ENCODE measurements at places on chromosomes 16 and 17.

- peak; percentile 27 for DNase-seq
These were observed 3.4 kb downstream of the SGCA start for GRCh38 chr17:50169121-50169764.

DNA sequence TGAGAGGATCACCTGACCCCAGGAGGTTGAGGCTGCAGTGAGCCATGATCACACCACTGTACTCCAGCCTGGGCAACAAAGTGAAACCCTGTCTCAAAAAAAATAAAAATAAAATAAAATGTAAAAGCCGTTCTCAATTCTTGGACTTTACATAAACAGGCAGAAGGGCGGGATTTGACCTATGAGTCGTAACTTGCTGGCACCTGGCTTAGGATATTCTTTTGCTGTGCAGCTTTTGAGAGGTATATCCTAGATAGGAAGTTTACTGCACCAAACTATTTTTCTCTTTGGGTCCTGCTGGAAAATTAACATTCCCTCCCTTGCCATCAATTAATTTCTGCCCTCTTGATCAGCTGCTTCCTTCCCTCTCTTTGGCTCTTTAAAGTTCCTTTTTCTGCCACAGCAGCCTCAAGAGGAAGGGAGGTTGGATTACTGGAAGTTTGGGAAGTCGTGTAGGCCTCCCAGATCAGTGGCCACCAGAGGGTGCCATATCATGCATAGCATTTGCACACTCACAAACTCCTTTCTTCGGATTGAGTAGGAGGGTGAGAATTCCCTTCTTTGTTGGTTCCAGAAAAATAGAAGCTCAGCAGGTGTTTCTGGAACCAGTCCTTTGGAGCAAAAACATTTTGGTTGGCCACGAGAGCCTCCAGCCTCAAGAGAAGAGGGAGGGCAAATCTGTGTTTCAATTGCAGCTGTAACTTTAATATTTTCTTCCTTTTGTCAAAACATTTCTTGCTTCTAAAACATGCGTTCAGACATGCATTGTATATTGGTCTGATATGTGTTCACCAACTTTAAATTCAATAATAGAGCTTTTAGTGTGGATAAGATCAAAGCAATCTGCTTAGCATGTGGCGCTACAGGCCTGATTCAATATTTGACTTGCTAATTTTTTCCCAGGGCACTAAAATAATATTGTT is 147.3 kb downstream of the CCDC182 start:
- peak; percentile 32 for DNase-seq

DNA sequence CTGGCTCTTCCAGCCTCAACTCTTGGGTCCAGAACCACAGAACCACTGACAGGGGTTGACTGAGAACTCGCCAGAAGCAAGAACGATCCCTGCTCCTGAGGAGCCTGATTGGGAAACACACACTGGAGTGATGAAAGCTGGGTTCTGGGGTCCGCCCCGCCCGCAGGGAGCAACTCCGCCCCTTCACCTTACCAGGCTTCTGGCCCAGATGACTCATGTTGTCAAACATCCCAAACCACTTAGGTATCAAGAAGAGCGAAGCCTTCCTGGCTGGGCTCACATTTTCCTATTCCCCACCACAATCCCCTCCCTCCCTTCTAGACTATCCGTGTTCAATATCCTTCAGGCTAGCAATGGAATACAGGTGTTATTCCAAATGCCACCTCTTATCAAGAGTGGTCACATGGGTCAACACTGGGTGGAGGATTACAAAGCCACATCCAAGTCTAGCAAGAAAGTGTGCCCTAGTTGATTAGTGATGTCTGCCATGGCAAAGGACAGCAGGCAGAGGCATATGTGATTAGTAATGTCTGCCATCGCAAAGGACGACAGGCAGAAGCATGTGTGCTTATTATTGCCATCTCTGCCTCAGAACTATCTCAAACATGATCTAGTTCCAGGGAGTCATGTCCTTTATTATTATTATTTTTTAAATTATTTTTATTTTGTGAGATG is 70.5 kb downstream of the TIMM22 start:
- DNase-seq: no peak

- no peak for DNase-seq
These were observed 25.3 kb downstream of the IGF2BP1 start for GRCh38 chr17:49022391-49022941.

DNA sequence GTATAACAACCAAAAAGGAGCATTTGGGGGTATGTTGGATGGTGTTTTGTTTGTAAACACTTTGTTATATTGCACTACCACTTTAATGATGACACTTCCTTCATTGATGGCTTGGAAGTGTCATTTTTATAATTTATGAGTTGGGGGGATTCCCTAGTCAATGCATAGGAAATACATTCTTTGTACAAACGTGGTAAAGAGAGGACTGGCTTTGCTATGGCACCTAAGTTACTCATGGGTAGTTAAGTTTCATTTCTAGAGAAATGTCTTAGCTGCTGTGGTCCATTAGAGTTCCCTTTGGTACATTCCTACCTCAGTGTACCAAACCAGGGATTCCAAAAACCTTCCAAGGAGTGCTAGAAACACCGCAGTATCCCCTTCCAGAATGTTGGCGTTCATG is 63.7 kb upstream of the CMIP start:
- DNase-seq: no peak

- no peak for DNase-seq
These were observed 1.7 kb upstream of the PLK1 start for GRCh38 chr16:23676924-23677480.

- DNase-seq: no peak
These were observed 247.4 kb downstream of the SHISA9 start for GRCh38 chr16:13148836-13149235.

DNA sequence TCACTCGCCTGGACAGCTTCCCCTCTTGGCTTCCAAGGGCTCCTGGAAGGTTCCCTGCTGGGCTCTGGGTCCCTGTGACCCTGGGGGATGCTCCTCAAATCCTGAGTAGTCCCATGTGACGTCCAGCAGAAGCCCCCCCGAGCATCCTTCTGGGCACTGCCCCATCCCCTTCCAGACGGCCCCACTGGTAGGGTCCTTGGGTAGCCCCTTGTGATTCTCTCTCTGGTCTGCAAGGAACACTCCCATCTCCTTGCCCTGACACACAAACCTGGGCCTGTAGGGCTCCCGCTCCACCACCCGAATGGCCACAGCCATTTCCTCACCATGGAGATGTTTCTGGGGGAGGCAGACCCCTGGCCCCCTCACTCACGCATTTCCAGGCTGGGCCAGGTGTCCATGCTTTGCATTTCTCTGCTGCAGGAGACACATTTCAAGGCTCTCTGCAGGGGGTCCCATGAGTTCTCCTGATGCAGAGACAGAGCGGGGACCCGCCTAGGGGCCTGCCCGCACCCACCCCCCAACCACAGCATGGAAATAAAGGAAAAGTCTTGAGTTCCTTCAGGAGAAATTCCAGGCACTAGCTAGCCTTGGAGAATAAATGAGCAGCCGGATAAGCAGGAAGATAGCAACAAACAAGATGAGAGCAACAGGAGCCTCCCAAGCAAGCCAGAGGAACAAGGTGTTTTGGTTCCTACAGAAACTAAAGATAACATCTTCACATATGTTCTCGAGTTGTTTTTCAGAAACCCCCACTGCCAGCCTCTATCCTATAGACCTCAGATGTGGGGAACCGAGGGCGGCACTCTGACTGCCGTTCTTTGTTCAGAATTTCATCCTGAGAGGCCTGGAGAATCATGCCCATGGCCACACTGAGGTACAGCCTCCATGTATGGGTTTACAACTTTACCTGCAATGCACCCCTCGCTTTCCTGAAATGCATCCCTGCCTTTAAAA is 128.8 kb downstream of the MGAT5B start:
- no peak for DNase-seq

GRCh38 chr17:8643855-8644506 is 13.5 kb upstream of the MYH10 start:
- no peak for DNase-seq

GRCh38 chr17:49190932-49191331 is 19.4 kb downstream of the GNGT2 start:
- DNase-seq: no peak

GRCh38 chr16:80996688-80997138 is 10.0 kb downstream of the CMC2 start:
- DNase-seq: no peak

DNA sequence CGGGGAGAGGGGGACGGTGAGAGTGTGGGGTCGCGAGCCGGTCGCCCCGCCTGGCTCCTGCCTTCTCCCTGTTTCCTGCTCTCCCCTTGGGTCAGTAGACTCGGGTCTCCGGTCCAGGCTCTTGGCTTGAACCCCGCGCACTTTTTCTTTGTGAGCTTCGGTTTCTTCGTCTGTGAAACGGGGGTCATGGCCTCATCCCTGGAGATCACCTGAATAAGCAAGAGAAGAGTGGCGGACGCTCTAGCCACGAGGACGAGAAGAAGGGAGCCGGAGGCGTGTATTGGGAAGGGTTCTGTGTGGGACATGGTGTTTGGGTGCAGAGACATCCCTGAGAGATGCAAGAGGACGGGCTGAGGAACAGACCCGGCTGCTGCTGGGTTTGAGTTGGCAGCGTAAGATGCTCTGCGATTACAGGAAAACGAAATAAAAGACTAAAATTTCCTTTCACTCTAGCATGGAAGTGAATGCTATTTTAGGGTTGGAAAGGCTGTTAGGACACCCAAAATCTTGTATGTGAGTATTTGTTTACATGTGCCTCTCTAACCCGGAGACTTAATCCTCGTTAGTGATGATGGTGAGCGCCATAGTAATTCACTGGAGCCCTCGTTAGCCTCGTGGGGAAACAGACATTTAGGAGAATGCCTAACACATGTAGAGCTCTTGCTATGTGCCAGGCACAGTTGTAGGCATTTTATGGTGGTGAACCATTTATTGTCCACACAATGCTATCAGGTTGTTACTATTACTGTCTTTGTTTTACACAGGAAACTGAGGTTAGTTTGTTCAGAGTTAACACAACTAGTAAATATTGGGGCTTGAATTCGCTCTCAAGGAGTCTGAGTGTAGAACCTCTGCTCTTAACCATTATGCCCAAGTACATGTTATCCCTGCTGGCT is 646 bp downstream of the KIF22 start:
- DNase-seq: no peak

DNA sequence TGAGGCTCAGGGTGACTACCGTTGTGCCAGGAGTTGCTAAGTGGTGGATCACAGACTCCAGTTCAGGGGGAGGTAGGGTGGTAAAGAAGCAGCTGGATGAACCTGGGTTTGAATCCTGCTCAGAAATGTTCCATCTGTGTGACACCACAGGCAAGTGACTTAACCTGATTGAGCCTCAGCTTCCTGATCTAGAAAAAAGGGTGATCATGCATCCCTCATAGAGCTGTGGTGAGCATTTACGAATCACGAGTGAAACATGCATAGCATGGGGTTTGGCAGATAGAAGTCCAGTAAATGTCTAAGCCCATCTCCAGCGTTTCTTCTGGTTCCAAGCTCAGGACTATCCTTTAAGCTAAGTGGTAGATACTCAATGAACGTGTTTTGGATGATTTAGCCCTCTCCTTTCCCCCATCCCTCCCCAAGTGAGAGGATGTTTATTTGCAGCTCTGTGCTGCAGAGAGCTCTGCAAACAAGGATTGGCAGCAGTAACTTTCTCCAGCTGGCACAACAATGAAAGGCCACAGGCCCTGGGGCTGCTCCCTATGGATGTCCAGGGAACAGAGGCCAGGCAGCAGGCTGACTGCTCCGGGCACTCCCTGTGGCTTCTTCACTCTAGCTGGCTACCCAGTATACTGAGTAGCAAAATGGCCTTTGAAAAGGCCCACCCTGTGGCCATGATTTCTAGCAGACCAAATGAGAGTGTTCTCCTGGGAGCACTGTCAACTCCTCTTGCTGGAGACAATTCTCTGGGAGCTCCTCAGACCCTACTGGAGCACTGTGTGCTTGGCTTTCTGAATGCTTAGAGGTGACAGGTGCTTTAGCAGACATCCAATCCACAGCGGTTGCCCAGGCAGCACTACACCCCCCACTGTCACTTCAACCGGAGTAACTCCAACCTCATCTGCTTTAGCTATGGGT is 21.3 kb downstream of the CA4 start:
- peak; percentile 61 for DNase-seq

DNA sequence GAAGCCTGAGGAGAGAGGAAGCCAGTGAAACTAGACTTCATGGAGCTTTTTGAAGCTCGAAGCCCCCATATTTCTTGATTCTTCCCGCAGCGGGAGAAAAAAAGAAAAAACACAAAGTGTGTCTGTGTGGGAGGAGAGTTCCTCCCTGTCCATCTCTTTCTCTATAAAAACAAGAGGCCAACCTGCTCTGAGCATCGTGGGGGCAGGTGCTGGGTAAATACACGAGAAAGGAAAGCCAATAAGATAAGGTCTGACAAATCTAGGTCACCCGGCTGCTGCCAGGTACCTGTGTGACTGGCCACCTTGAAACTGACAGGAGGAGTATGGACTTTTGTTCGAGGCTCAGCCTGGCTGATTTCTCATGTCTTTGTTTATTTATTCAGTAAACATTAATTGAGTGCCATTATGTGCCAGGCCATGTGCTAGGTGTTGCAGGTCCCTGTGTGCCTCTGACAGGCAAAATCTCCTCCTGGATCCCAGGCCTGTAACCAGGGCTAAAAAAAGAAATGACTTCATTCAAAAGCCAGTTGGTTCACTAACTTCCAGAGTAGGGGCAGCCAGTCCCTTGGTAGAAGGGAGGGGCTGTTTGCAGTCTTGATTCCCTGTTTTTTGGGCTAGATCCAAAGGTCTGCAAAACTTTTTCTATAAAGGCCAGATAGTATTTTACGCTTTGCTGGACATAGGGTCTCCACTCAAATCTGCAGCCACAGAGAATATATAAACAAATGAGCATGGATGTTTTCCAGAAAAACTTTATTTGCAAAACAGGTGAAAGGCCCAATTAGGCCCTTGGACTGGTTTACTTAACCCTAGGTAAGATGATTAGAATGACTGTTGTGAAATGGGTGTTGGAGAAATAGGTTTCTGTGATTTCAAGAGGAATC is 35.6 kb downstream of the YPEL2 start:
- DNase-seq: no peak

- no peak for DNase-seq
These were observed 80.5 kb downstream of the CYB561 start for GRCh38 chr17:63365366-63366240.

DNA sequence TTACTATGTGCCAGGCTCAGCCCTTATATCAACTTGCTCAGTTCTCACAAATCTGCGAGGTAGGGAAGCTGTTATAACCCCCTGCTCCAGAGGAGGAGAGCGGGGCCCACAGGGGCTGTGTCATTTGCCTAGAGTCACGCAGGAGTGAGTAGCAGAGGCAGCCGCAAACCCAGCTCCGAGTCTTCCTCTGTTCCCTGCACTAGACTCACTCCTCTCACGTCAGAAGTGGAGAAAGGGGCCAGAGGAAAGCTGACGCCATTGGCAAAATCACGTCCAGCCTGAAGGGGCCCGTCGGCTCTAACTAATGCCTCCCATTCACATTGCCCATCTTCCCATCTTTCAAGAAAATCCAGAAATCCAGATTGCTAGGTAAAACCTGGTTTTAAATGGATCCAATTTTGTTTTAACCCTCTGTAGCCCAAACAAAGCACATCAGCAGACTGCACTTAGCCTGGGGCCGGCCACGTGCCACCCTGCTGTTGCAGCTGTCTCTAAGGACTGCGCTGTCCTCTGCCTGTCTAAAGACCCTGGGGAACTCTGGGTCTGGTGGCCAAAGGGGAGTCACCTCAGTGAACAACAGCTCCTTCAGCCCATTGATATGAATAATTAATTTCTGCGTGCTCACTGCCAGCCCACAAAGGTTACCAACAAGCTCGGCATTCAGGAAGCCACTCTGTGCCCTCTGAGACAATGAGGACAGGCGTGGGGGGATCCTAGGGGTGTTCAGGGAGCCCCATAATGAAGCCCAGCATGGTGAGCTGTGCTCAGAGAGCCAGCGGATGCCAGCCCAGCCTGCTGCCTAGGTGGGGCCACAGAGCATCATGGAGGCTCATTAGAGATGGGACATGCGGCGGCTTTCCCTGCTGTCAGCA is 36.7 kb upstream of the ABR start:
- no peak for DNase-seq

Measured in amygdala (tissue), 56 donors.